Right ventricle myocardium superior (tissue), 1 donor: ENCODE measurements at places on chromosomes 11 and 22. TPM values are rescaled to one million over a fixed set of nuclear protein-coding genes. Genes with fewer than 3 reads are reported as not detected.

Gene SEC14L2
- total RNA-seq = 1.5 TPM

Gene NEU3
- 3.5 TPM for total RNA-seq

DNA sequence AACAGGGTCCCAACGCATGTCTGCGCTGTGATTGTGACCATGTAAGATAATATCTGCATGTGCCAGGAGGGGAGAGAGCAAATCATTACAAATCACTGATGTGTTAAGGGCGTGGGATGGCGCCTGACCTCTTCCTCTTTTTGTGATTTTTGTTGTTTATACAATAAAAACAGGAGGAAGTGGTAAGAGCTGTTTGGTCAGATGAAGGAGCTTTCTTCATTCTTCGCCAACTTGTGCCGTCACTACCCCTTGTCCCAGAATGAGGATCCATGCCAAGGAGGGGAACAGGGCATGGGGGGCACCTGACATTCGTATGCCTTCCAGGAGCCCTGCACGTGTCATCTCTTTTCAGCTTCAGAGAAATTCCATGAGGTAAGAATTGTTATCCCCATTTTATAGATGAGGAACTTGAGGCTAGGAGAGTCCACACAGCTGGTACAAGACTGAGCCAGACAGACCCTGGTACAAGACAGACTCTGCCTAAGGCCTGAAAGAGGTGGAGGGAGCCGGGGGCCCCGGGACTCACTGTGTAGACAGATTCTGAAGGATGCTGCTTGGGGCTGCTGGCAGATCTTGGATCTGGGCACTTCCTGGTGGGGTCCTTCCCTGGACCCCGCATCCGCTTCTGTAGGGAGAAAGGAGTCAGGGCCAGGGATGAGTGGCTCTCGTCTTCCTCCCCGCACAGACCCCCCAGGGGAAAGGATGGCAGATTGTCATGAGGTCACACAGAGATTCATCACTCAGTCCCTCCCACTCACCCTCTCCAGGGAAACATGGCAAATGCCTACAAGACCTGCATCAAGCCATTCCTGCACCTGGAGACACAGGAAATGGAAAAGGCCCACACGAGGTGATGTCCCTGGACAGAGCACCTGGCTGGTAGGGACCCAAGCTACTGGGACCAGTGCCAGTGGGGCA, 34.6 kb downstream of the NFAM1 start:
- DNase-seq = peak; percentile 55

- no peak for DNase-seq
Observed at GRCh38 chr11:62120001-62120400, 3.8 kb upstream of the INCENP start.

DNA sequence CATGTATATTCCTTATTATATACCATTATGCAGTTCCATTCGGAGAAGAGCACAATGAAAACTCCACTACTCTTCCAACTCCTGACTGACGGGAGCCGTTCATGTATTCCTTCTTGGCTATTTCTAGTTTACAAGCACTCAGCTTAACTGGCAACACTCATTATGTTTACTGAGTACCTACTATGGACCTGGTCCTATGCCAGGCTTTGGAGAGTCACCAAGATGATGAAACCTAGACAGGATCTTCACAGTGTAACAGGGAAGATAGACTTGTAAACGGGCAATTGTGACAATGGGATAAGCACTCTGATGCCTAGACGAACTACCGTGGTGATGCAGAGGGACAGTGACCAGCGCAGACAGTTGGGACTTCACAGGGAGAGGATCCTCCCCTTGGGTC, 22.3 kb upstream of the ST3GAL4 start:
- DNase-seq = no peak
